ENCODE measurements at places on chromosomes 2 and 18.

GRCh38 chr2:73832930-73833329 lies 4.2 kb downstream of the STAMBP start:
- DNase-seq, result peak; percentile 69

DNA sequence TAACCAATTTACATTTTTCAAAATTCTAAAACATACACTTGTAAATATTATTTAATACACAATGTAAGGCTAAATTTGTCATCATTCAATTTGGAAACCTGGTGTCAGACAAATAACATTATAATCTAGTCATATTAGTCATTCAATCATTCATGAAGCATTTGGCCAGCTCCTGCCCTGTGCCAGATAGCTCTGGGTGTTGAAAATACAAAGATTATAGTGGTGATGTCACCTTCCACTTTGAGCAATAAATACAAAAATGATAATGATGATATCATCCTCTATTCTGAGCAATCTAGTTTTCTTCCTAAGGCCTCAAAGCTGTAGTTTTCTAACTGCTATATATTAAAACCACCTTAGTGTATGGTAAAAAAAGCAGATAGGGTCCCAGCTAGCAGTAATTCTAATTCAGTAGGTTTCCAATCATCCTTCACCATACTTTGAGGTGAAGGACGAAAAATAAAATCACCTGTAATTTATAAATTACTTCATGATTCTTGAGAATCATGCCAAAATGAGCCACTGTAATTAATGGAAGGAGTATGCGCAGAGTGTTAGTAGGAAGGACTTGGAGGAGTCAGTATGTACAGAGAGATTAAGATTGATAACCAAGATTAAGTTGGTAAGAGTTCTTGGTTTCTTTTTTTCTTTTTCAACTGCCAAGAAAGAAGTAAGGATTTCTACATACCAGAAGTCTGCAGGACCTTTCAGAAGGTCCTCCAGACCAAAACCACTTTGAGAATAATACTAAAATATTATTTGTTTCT lies 23.2 kb downstream of the MEMO1 start:
- DNase-seq, result peak; percentile 52

- no peak for DNase-seq
Measured at GRCh38 chr2:31865215-31865614, 145.6 kb downstream of the MEMO1 start.

DNA sequence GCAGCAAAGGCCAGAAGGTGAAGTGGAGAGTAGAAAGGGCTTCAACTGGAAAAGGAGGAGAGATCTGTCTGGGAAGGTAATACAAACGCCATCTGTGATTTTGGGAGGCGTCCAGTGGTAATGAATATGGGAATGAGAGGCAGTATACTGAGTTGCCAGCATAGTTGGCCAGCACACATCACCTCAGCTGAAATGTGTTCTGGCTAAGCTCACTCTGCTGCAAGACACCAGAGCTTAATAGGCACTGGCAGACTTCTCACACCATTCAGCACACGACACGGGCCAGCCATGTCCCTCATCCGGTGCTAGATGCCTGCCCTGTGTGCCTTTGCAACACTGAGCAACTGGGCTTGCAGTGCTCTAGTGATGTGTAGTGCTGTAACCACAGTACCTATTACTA lies 277.1 kb downstream of the PIEZO2 start:
- no peak for DNase-seq

- no peak for DNase-seq
Measured at GRCh38 chr2:186410802-186411201, 75.3 kb upstream of the ZC3H15 start.

DNA sequence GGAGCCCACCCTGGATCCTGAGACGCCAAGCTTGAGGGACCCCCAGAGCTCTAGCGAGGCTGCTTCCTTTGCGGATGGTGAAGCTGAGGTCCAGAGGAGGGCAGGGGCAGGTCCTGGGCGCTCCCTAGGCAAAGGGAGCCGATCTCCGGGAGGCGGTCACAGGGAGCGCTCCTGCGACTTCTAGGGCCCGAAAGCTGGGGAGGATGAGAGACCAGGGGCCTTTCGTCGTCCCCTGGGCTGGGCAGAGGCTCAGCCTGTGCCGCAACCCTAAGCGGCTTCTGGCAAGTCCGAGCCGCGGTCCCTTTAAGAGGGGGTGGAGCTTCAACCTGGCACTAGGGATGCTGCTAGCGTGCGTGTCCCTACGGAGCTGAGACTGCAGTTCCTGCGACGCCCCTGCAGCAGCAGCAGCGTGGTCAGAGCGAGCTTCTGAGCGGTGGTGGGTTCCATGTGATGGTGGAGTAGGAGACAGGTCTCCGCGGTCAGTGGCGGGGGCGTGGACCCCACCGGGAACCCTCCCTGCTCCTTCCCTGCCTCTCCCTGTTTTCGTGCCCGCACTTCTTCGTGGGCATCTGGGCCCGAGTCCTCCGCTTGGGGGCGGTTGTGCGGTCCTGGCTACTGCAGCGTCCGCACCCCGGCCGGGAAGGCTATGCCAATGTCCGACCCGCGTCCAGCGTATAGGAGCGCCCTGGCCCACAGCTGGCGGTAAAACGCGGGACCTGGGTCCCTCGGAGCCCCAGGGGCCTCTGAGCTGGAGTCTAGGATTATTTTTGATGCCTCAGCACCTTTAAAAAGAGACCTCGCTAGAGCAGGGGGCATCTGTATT lies 154.6 kb downstream of the CCDC74A start:
- peak; percentile 87 for DNase-seq

- DNase-seq, result no peak
Measured at GRCh38 chr2:11631462-11631861, 38.5 kb downstream of the NTSR2 start.

DNA sequence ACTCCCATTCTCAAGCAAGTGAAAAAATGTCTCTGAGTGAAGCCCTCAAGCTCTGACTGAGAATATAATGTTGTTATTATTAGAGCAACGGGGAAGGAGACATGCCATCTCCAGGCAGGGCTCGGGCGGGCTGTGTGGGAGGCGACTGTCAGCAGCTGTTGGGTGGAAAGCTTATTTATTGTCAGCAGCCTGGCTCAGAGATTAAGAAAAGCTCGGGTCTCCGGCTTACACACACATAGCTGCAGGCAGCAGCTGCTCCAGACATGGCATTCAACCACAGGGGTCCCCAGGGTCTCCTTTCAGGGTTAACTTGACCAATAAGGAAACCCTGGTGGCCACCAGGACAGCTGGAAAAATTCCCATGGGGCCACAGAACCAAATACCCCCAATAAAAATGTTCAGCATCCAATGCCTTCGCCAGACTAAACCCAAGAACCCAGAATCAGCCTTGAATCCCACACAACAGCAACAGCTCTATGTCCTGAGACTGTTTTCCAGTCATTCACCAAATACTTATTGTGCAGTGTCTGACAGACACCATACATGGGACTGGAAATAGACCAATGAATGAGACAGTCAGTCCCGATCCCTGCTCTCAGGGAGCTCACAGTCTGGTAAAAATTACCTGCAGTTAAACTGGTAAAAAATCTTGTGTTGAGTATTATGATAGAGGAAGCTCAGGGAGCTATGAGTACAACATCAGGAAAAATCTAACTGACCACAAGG lies 70.5 kb upstream of the RTN4 start:
- DNase-seq, result no peak

- DNase-seq, result no peak
Measured at GRCh38 chr2:157934684-157935377, 58.7 kb upstream of the ACVR1 start.

- peak; percentile 70 for DNase-seq
Measured at GRCh38 chr2:88159955-88160415, 10.2 kb upstream of the THNSL2 start.

DNA sequence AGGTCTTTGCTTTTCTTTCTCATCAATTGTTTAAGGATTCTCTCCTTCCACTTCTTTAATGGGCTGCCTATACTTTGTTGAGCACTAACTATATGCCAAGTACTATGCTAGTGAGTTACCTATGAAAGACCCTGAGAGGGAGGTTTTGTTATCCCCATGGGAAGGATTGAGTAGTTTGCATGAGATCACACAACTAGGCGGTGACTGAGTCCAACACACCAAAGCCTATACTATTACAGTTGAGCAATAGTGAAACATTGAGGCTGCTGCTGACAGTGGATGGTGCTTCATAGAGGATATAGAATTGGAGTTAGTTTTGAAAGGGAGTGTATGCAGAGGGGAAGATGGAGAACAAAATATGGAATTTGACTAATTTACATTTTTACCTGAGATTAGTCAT lies 15.8 kb downstream of the NABP1 start:
- DNase-seq, result peak; percentile 52

DNA sequence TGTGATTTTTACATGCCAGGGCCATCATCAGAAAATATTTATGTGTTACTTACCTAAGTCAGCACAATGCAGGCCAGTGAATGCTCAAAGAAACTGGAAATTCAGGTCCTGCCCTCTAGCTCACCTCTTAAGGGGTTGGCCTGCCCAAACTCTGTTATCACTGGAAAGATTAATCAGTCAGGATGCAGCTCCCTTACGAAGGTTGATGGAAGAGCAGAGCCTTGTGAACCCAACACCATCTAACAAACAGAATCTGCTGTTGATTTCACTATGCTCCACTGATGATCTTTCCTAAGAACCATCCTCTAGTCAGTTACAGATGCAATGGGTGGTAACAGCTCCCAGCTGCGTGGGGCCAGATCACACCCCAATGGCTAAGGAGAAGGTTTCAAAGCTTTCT lies 38.2 kb downstream of the SOX11 start:
- DNase-seq, result no peak

GRCh38 chr2:96109361-96109680 lies 7.0 kb downstream of the ADRA2B start:
- no peak for DNase-seq

- DNase-seq, result peak; percentile 89
Measured at GRCh38 chr2:191049728-191050639, 36.0 kb upstream of the STAT1 start.

- DNase-seq, result no peak
Measured at GRCh38 chr18:60404486-60405085, 32.0 kb upstream of the MC4R start.

GRCh38 chr2:108587621-108588020 lies 53.4 kb downstream of the LIMS1 start:
- peak; percentile 43 for DNase-seq

DNA sequence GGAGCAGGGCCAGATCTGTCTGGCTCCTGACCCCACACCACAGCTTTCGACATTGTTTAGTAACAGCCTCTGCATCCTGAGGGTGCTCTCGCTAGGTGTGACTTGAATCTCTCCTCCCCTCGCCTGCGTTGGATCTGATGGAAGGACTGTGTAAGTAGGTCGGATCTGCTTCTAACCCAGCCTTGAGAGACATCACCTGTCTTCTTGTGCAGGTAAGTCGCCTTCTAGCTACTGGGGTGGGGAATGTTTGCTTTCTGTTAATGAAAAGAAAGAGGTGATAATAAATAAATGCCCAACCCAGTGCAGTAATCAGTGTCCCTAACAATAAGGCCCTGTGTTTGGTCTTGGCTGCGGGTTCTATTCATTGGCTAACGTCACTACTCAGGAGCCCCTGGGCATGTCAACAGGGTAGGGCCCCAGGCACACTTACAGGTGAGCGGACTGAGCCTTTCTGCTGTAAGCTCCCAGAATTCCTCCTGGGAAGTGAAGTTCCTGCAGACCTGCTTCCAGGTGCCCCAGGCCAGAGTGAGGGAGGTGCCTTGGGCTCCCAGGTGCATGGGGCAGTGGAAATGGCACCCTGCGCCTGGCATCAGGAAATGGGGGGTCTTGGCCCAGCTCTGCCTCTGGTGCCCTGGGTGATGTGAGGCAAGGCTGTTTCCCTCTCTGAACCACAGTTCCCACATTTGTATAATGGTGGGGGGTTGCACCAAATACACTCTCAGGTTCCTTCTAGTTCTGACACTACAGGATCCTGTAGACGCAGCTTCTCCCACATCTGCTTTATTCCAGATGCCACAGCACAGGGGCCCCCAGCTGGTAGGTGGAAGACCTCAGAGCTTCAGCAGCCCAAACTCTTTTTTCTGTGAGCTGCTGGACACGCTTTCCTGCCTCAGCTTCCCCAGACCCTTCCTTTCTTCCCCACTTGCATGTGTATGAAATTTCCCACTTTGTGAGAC lies 11.2 kb upstream of the FOSL2 start:
- no peak for DNase-seq

DNA sequence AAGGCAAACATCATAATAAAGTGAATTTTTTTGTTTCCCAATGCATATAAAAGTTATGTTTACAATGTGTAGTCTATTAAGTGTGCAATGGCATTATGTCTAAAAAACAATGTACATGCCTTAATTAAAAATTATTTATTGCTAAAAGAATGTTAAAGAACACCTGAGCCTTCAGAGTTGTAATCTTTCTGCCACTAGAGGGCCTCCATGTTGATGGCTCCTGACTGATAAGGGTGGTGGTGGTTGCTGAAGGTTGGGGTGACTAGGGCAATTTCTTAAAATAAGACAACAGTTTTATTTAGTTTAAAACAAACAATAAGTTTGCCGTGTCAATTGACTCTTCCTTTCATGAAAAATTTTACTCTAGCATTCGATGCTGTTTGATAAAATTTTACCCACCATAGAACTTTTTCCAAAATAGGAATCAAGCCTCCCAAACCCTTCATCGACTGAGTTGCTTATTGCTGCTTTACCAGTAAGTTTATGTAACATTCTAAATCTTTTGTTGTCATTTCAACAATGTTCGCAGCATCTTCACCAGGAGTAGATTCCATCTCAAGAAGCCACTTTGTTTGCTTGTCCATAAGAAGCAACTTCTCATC lies 32.3 kb downstream of the MAP3K2 start:
- no peak for DNase-seq

DNA sequence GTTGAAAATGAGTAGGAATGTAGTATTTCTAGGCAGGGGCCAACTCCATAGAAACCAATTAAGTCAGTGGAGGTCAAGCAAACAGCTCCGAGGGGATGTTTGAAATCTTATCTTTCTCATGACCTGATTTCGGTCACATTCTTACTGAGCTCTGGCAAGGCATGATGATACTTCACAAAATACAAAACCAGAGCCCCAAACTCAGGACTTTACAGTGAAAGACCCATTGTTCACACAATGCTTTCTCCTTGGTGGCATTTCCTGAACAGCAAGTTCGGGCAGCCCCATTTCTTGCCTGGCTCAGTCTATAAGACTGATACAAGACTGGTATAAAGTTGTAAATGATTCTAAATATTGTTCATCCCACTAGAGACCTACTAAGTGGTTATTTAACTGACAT lies 53.3 kb downstream of the LAMA1 start:
- DNase-seq, result no peak

DNA sequence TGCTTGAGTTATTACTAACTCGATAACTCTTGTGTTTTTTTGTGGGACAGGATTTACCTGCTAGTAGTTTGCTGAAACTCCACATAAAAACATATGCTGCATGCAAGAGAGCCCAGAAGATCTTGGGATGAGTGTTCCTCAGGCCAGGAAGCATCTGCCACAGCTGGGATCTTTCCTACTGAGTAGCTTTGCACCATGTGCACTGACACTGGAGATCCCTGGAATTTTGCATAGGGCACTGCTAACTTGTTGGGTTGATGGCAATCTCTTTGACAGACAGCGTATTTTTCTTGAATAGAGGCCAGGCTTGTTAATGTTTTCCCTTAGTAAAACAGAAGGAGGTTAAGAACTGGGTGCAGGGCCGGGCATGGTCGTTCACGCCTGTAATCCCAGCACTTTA lies 808 bp upstream of the SERPINB11 start:
- no peak for DNase-seq

GRCh38 chr2:168583710-168584521 lies 127.8 kb downstream of the CERS6 start:
- peak; percentile 74 for DNase-seq
